ENCODE measurements at places on chromosomes 2 and 18.

DNA sequence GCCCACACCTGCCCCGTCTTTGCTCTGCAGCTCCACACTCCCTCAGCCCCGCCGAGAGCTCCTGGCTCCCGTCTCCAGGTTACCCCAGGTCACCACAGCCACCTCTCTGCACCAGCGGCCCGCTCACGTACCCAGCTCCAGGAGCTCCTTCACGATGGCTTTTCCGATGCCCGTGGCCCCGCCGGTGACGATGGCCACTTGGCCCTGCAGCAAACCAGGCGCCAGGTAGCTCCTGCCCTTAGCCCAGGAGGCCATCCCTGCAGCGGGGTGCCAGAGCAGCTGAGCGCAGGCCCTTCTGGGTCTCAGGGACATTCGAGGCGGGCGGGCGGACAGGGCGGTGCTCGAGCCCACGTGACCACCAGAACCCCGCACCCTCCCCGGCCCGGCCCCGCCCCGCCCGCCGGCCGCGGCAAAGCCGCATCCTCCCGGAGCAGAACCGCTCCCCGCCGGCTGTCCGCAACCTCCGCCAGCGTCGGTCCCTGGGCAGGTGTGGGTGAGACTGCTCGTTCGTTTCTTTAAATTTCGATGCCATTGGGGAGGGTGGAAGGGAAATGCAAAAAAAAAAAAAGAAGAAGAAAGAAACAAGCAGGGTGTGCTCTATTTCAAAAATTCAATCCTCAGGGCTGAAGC, at the start of the genes PECR and TMEM169:
TSS of gene PECR (minus strand) at position 323 of the 630 bp plus-strand sequence. CDS start at position 255, 68 bp downstream.
TSS of gene TMEM169 (plus strand) at position 433 of the 630 bp plus-strand sequence. CDS start 14,045 bp downstream, outside the sequence.
- peak; percentile 87 for DNase-seq

DNA sequence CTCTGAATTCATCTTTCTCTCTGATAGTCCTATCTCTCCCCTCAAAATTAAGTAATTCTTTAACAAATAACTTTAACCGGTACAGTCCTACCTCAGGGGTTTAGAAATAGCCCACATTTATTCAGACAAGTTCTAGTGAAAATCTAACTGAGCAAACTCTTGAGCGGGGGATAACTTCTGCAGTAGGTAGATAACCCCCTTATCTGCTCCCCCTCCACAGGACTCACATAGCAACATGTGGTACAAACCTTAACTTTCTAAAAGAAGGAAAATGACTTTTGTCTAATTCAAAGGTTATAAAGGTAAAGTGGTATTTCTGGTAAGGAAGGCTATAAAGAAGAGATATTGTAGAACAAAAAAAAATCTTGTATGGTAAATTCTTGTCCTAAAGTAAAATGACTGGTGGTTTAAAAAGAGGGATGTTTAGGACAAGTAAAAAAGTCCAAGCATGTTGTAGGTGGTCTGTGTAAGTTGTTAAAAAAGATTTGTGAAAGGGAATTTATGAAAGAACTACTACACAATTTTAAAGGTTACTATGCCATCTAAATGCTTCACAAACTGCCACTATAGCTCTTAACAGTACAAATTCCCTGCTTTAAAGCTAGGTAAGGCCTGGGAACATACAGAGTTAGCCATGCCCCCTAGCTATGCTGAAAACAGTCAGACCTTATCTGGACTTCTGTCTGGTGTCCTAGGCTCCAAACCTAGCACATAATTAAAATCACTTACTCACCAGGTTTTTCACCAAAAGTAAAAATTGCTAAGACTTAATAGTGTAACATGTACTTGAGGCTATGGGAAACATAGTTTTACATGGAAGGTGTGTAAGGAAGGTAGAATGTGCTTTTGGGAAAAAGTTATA, 8.1 kb upstream of the RPIA start:
- no peak for DNase-seq

DNA sequence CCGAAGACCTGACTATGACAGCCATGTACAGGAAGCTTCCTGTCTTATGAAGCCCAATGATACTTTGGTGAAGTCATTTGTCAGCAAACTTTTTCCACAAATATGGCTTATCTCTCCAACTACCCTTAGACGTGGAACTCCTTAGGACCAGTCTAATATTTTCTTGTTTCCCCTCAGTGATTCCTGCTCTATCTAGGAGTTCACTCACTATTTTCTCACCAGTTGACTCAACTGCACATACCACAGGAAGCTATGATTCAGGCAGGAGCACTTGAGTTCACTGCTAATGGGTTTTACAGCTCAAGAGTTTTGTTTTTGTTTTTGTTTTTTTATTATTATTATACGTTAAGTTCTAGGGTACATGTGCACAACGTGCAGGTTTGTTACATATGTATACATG, 109.3 kb downstream of the ANTXR1 start:
- DNase-seq = no peak

GRCh38 chr18:60259052-60259681, 113.4 kb downstream of the MC4R start:
- DNase-seq = no peak

GRCh38 chr2:113171334-113172075, 2.3 kb upstream of the PSD4 start:
- DNase-seq = peak; percentile 25

DNA sequence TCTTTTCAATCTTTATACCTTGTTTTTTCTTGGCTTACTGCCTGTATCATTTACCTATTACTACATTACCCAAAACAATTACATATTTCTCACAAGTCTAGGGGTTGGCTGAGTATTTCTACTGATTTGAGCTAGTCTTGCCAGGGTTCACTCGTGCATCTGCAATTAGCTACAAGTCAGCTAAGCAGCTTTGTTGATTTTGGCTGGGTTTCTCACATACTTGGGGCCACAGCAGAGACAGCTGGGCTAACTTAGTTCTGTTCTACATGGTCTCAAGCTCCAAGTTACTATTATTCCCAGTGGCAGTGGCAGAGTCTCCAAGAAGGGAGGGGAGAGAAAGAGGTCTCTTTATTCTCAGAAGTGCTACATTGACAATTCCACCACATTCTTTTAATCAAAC, 54.7 kb upstream of the SP5 start:
- DNase-seq = no peak

- peak; percentile 31 for DNase-seq
These were observed 233.1 kb downstream of the SEPTIN10 start for GRCh38 chr2:109380502-109381326.

GRCh38 chr2:31223026-31223425, 5.7 kb upstream of the CAPN14 start:
- no peak for DNase-seq

DNA sequence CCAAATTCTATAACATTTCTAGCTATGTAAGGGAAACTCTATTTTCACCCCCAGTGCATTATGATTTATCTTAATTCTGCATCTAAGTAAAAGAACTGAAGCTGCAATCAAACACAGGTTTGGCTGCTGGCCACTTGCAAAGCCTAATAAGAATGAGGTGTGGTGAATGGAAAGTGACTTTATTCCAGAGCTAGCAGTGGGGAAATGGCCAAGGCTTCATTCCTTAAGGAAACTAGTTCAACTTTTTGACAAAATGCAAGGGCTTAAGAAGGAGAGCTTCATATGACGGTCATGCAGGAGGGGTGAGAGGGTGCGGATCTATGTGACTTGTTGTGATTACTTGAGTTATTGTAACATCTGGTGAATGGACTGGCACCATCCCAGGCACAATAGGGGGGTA, 1802.0 kb downstream of the SUCLG1 start:
- DNase-seq = no peak

- DNase-seq = no peak
These were observed 542.4 kb upstream of the NRP2 start for GRCh38 chr2:205139822-205140463.

DNA sequence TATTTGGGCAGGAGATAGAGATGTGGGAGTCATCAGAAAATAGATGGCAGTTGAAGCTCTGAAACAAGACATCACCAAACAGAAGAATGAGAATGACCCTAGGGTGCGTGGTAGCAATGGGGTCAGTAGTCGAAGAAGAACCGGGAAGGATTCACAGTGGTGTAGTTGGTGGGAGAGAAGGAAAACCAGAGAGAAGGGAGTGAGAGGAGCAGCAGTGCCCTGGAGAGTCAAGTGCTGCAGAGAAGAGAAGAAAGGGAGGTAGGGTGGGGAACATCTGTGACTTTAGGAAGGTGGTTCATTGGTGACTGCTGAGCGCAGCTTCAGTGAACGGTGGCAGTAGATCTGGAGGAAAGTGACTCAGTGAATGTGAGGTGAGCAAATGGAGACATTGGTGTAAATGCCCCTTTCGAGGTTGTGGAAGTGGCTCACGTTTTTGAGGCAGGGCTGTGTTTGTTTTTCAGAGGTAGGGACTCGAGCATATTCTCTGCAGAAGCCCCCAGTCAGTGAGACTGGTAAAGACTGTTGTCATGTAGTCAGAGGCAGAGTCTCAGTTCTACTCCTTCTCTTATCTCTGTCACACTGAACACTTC, 36.4 kb downstream of the CDC42EP3 start:
- DNase-seq = no peak

DNA sequence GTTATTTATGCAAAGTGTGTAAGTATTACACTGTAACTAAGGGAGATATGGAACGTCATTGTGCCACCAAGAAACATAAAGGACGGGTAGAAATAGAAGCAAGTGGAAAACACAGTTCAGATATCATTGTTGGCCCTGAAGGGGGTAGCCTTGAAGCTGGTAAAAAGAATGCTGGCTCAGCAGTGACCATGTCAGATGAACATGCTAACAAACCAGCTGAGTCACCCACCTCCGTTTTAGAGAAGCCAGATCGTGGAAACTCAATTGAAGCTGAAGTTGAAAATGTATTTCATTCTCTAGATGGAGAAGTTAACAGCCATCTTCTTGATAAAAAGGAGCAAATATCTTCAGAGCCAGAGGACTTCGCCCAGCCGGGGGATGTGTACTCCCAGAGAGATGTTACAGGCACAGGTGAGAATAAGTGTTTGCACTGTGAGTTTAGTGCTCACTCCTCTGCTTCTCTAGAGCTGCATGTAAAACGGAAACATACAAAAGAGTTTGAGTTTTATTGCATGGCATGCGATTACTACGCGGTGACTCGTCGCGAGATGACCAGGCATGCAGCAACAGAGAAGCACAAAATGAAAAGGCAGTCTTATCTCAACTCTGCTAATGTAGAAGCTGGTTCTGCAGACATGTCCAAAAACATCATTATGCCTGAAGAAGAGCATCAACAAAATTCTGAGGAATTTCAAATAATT, 36.1 kb downstream of the ZNF407 start:
- no peak for DNase-seq

- DNase-seq = no peak
These were observed 6.0 kb upstream of the CRYBA2 start for GRCh38 chr2:218999021-218999880.

- no peak for DNase-seq
These were observed 6.7 kb downstream of the WDR43 start for GRCh38 chr2:28901202-28901601.

- no peak for DNase-seq
These were observed 312.4 kb downstream of the MTX2 start for GRCh38 chr2:176581557-176582165.

DNA sequence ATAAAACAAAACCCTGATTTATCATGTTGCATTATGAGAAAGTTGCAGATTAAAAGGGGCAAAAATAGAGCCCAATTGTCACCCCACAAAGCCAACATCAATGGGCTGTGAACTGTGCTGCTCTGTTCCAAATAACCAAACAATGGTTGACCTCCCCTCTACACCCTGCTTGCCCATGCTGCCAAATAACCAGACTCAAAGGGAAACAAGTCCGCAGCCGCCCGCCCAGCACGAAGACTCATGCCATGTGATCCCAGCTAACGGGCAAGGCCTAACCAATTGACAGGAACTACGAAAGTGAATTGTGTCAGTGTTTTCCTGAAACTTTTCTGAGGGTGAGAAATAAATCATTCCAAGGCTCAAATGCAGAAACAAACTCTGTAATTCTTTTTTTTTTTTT, 97.9 kb upstream of the RIOK3 start:
- DNase-seq = no peak

DNA sequence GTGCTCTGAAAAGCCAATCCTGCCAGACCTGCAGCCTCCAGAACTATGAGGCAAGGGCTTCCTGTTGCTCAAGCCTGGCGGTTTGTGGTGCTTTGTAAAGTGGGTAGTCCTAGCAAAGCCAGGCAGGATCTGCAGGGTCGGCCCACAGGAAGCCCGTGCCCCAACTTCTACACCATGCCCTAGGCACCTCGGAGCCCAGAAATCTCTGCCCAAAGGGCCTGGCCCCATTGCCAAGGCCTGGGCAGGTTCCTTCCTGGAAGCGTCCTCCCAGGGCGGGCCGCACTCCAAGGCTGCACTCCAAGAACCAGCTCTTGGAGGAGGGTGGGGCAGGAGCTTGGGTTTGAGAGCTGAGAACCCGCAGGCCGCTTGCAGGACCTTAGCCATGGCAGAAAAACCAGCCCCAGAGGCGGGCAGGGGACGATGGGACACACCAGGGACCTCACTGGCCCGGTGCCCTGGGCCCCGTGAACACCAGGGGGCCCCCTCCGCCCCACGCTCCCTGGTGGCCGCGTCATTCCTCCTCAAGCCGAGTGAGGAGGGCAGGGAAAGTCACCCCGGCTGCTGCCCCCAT, 37.2 kb upstream of the ID2 start:
- DNase-seq = peak; percentile 59

DNA sequence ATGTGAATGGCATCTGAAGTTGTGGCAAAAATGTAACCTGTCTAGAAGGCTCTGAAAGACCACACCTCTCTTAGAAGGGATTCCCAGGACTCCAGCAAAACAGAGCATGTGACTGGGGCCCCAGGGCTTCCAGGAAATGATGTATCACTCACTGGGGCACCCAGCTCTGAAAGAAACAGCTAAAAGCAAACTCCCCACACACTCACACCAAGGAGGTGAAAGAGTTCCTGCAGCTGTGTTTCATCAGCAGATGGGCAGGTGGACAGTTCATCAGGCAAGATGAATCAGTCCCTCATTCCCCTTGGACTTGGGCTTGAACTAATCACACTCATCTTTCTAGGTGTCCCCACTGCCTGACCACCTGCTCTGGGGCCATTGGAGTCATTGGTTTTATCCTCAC, 76.2 kb downstream of the CCBE1 start:
- DNase-seq = no peak

DNA sequence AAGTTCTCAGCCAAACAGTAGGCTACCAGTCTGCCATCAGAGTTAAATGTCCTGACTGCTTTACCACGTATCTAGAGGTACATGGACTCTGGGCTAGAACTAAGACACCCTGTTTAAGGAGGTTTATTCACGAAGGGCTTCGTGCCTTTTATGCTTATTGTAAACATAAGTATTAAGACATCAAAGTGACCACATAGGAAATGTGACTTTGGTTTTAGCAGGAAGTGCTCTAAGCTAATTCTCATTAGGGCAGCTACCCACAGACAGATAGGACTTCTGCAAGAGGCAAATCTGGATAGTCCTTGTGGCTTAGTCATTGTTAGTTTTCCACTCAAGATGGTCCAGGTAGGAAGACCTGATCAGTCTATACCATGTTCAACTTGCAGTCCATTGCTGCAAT, 233.3 kb upstream of the MGAT5 start:
- no peak for DNase-seq

DNA sequence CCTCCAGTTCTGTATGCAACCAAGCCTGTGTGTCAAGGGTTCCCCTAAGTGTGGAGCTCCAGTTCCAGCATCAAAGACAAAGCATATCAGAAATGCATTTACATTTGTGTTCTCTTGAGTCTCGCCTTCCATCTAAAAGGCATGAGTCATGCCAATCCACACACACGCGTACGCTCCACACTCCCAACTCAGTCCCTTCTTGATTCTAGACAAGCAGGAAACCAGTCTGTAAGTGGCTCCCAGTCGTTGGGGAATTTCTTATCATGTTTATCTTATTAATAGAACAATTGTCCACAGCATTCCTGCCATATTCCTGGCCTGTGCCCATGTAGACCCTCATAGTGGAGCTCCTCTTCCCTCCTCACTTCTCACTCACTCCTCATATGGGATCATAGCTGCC, 86.4 kb upstream of the SLC35G4 start:
- no peak for DNase-seq

GRCh38 chr2:222751821-222752719, 80.6 kb downstream of the MOGAT1 start:
- DNase-seq = peak; percentile 89

- peak; percentile 63 for DNase-seq
These were observed 3.4 kb downstream of the OTX1 start for GRCh38 chr2:63053889-63054602.
